NCI-H1436 (cell line): ENCODE measurements at places on chromosomes 6 and 20.

DNA sequence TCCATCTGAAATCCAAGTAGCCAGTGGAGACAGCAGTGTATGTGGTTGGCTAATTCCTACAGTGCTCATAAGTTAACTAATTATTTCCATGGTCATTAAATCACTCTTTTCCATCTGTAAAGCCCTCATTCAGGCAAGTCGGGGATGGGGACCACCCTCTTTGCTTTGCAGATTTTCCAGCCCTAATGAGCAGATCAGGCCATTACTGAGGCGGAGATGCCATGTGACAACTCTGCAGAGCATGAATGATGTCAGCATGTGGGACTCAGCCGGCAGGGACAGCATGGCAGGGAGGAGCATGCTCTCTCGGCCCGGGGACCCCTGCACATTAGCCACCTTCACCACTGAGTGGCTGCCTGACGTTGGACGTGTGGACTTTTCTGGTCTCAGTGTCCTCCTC lies 623.3 kb upstream of the CDH4 start:
- DNase-seq = no peak

DNA sequence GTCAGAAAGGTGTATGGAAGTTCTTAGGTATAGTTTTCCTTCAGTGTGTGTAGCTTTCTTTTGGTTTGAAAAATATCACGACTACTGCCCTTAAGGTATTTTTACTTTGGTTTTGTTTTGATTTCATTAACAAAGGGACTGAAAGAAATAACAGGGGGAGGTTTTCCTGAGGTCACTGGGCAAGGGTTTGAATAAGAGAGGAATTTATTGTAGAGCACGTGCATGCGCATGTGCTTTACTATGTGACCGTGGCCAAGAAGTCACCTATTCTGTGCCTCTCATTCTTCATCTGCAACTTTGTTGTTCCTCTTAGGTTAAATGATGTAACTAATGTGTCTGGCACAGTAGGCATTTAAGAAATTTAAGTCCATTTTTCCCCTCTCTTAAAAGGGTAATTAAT lies 4.1 kb upstream of the MAN1A1 start:
- DNase-seq = no peak

DNA sequence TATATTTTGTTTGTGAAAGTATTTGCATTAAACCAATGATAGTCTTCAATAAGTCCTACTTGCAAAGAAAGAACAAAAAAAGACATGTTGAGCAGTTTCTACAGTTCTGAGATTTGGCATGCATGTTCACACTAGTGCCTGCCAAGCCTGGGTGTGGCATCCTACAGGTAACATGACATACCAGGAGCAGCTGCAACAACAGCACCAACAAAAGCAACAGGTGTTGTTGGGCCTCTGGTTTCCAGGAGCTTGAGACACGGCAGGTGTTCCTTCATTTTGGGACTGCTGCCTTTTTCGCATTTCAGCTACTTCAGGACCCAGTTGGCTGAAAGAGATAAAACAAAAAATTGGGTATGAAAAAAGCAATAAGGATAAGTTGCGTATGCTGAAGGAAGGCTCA lies 41.2 kb upstream of the MTRF1L start:
- no peak for DNase-seq

DNA sequence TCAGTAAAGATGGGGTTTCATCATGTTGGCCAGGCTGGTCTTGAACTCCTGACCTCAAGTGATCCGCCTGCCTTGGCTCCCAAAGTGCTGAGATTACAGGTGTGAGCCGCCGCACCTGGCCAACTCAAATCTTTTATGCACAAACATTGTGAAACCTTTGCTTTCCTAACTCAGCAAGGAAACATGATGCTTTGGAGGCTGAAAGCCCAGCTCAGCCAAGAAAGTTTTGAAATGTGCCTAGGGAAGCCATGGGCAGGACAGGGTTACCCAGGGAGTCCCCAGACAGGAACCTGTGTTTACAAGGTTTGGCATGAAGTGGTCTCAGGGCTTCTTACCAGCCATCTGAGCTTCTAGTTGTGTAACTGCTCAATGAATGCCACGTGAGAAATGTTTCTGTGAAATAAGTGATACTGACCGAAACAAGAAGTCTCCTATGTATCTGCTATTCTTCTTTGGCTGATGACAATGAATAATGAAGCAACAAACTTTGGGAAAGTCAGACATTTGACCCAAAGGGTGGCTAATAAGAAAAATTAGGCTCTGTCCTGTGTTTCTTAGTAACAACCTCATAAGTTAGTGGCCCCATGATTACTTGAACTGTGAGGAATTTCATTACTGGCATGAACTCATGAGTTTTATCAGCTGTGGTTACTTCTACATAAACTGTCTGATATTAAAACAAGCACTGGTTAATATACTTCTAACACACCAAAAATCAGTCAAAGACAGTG lies 163.5 kb downstream of the KIF6 start:
- DNase-seq = no peak

DNA sequence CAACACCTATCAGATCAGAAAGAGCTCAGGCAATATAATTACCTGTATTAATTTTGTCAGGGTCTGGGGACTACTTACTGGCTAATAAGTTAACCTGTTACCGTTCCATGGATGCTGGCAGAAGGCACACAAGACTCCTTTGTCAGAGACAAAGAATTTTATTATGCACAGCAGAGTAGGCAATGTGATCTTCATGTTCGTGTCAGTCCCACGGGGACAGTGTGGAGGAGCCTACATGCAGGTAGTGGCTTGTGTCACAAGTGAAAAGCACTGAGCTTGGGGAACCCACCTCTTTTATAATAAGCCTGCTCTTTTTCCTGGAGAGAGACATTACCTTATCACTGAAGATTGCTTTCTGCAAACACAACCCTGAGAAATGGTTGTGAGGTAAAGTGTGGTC lies 96.9 kb downstream of the CD164 start:
- DNase-seq = peak; percentile 4

DNA sequence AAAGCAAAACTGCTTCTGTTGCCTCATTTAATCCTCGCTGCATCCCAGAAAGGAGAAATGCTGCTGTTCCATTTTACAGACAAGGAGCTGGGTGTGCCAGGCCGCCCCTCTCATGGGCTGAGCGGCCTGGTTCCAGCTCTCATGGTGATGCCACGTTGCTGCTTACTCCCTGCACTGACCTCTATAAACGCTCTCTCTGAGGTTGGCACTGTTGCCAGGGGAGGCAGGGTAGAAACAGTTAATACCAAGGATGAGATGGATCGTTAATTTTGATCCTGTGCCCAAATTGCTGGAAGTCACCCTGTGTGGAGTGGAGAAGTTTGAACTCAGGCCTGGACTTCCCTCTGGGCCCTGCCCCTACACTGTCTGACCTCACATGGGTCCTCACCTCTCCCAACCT lies 25.6 kb downstream of the SIRPA start:
- DNase-seq = no peak

GRCh38 chr6:148898376-148899014 lies 151.7 kb downstream of the UST start:
- DNase-seq = no peak

DNA sequence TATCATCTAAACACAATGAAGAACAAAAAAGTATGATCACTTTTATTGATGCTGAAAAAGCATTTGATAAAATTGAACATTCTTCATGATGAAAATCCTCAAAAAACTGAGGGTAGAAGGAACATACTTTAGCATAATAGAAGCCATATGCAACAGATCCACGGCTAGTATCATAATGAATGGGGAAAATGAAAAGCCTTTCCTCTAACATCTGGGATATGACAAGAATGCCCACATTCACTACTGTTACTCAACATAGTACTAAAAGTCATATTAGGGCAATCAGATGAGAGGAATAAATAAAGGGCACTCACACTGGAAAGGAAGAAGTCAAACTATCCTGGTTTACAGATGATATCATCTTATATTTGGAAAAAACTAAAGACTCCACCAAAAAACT lies 256.6 kb downstream of the RFPL4B start:
- no peak for DNase-seq

GRCh38 chr6:4009486-4009885 lies 69.5 kb downstream of the FAM217A start:
- no peak for DNase-seq

DNA sequence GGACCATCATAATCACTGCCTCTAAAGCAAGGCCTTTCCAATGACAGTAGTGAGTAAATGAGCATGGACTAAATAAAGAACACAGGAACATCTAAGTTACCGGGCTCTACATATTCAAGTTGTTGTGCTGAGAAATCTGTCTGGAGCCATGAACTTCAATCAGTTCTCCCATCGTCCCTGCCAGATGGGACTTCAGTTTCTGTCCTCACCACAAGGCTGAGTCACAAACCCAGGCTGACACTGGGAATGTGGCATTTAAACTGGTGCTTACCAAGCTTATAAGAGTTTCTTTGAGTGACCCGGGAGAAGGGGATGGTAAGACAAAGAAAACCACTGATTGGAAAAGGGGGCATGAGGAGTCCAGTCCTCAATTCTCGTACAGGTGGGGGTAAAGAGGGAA lies 497.0 kb downstream of the MAFB start:
- no peak for DNase-seq

DNA sequence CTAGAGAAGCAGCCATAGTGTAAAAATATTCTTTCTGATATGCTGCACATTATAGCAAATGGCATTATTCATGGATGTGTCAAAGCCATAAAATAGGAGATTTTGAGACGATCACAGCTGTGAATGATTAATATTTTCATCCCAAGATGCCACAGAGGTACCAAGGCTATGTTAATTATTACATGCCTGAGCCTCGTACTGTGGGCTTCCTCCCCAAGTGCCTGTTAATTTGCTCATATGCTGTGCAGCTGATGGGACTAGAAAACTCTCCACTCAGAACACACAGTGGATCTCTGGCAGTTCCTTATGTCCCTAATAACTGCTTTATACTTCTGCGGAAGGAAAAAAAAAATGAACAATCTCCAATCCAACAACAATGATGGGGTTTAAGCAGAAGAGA lies 184.9 kb upstream of the TSHZ2 start:
- no peak for DNase-seq

DNA sequence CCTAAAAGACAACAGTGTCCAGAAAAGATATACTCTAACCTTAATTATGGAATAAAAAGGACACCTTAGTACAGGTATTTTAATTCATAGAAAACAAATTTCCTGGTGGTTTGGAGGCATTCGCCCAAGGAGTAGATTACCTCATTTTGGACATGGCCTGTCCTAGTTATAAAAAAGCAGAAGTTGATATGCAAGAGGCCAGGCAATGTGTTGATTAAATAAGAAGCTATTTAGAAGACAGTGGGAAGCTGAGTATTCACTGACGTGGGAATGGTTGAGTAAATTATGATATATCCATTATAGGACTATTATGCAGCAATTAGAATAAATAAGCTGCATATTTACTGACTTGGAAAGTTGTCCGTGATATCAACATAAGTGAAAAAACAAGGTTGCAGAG lies 314.9 kb downstream of the ALDH8A1 start:
- DNase-seq = no peak

DNA sequence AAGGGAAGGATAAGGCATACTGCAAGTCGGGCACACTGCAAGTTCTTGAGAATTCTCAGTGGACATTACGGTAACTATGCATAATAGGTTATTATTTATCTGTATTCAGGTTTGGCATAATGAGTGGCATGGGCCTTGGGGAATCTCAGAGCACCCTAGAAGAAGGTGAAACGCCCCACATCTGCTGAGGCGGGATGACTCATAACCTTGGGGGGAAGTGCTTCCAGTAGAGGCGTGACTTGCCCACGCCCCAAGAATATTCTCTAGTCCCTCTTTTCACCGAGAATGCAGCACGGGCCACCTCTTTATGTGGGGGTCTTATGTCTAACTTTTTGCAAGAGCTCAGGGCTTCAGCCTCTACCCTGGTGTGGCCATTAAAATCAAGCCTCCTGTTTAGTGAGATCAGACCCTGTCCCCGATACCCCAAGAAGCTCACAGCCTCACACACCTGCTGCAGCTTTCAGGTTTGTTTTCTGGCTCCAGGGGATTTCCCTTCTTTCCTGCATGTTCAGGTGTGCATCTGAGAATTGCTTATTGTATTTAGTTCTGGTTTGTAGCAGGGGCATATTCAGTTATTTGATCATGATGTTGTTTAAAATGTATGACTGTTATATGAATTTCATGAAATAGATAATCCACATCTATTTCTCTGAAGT lies 19.1 kb downstream of the ZFP64 start:
- DNase-seq = no peak

GRCh38 chr6:45728674-45729073 lies 287.0 kb downstream of the CLIC5 start:
- no peak for DNase-seq

GRCh38 chr20:33791959-33792597 lies 19.1 kb upstream of the CHMP4B start:
- DNase-seq = no peak

DNA sequence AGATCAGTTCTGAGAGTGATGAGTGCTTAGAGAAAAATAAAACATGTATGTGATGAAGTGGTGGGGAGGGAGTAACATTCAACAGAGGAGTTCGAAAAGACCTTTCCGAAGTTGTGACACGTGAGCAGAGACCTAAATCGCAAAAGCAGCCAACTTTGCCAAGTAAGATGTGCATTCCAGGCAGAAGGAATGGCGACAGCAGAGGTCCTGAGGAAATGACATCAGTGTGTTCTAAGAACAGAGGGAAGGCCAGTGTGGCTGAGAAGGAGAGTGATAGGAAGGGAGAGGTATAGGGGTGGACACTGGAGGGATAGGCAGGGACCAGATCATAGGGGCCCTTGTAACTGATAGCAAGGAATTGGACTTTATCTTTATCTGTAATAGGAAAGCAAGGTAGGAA lies 51.3 kb downstream of the ADAT2 start:
- no peak for DNase-seq

DNA sequence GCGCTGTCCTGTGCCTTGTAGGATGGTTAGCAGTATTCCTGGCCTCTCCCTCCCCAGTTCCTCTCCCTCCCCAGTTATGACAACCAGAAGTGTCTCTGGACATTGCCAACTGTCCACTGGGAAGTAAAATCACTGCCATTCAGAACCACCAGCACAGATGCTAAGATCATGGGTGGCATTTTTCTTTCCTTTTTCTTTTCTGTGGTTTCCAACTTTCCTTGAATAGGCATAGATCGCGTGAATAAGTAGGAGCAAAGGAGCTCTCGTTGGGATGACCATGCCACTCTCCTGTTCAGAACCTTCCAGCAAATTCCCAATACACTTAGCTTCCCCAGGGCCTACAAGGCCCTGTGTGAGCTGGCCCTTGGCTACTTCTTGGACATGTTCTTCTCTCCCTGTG lies 59.0 kb downstream of the EYA2 start:
- no peak for DNase-seq

DNA sequence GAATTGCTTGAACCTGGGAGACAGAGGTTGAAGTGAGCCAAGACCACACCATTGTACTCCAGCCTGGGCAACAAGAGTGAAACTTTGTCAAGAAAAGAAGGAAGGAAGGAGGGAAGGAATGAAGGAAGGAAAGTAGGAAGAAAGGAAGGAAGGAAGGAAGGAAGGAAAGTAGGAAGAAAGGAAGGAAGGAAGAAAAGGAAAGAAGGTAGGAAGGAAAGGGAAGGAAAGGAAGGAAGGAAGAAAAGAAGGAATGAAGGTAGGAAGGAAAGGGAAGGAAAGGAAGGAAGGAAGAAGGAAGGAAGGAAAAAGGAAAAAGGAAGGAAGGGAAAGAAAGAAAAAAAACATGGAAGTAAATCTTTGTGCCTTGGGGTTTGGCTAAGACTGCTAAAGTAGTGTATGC lies 11.7 kb downstream of the ULBP1 start:
- DNase-seq = no peak
